Cardiac fibroblast (primary cell): ENCODE measurements at places on chromosomes 7 and 10.
A peak's percentile ranks its signal among the peaks of the same experiment; 100 is the strongest.

DNA sequence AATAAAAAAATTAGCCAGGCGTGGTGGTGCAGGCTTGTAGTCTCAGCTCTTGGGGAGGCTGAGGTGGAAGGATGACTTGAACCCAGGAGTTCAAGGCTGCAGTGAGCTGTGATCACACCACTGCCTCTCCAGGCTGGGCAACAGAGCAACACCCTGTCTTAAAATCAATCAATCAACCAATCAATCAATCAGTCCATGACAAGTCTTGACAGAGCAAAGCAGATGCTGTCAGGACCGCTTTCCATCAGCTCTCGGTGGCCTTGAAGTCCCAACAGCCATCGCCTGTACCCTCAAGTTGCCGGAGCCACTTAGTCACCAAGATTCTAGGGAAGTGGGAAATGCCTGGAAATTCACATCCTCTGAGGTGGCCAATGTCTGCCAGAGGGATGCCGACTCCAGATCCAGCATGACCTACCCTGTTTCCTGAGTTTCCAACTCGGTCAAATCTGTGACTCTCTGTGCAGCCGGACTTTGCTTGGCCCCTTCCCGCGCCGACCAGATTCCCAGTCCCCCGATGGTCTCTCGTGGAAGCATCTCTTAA is 871 bp upstream of the CCL24 start:
- DNase-seq: no peak

DNA sequence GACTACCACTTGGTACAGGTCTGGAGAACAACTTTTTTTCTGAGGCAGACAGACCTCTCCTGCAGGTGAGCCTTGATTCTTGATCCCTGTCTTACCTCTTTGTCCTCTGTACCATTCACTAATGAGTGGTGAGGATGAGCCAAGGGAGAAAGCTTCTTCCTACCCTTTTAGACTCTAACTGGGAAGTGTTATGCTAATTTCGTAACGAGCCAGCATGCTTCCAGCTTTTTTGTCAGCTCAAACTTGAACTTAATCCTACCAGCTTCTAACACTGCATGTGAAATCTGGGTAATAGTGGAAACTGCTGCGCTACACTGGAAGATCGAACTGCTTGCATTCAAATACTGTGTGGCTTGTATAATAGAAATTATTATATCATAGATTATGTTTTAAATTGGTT is 87.0 kb downstream of the NEUROD6 start:
- no peak for DNase-seq

GRCh38 chr7:37111459-37111858 is 337.2 kb downstream of the ELMO1 start:
- DNase-seq: no peak

DNA sequence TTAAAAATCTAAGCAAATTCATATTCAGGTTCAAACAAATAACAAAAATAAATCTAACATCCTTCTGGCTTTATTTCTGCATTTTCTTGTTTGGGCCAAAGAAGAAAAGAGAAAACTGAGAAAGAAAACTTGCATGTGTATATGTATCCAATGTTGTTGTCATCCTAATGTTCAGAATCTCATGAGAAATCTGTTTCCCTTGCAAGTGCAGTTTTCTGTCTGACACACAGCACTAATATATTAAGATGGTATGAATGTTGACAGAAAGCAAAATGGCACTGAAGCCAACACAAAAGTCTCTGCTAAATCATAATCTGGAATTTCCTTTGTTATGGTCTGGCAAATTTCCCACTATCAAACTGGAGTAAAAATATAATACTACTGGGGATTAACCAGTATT is 235.9 kb downstream of the HGF start:
- no peak for DNase-seq

DNA sequence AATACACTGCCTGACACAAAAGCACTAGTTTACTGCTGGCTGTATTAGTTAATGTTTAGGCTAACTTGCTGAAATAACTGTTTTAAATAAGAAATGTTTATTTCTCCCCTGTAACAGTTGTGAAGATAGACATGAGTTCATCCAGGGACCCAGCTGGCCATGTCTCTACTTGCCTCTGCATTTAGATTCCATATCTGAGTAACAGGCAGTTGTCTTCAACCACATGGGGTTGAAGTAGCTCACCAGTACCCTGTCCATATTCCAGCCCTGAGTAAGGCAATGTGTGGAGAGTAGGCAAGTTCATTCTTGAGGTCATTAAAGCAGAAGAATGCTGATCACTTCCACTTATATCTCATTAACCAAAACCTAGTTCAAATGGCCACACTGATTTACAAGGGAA is 31.1 kb upstream of the RSBN1L start:
- no peak for DNase-seq

GRCh38 chr10:89503151-89503550 is 32.2 kb downstream of the SLC16A12 start:
- no peak for DNase-seq

DNA sequence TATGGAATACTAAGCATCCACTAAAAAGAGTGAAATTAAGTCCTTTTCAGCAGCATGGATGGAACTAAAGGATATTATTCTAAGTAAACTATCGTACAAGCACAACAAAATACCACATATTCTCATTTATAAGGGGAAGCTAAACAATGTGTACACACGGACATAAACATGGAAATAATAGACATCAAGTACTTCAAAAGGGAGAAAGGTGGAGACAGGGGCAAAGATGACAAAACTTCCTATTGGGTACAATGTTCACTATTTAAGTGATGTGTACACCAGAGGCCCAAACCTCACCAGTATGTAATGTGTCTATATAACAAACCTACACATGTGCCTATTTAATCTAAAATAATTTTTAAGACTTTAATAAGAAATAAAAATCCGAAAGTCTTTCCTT is 2.2 kb upstream of the AKR1C4 start:
- DNase-seq: no peak

DNA sequence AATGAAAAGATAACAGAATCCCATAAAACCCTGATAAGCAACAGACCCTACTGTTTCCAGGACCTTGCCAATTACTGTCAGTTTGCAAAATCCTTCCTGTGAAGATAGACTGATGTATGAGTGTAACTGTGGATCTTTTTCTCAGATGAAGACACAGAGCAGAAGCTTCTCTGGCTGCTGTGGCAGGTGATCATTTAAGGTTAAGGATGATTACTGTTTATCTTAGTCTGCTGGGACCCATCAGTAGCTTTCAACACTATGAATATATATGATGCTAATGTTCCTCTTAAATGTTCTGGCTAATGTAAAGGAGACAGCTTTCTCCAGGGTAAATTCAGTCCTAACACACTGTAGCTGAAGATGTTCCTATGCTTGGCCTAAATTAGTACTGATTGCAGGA is 56.0 kb upstream of the CTTNBP2 start:
- DNase-seq: no peak

DNA sequence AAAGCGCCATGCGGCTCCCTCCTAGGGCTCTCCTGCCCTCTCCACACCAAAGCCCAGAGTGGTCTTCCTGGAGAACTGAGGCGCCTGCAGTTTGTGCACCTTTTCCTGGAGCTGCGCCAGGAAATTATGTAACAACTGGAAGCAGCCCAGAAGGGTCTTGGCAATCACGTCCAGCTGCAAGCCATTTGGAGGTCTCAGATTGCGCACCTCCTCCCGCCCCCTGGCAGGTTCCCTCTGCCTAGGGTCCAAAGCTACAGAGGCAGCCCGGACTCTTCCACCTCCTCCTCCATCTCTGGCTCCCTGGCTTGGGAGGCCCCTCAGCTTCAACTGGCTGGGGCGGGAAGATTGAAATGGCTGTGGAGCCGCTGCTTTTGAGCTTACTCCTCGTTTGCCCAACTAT is 34.0 kb upstream of the SFTPD start:
- DNase-seq: no peak

DNA sequence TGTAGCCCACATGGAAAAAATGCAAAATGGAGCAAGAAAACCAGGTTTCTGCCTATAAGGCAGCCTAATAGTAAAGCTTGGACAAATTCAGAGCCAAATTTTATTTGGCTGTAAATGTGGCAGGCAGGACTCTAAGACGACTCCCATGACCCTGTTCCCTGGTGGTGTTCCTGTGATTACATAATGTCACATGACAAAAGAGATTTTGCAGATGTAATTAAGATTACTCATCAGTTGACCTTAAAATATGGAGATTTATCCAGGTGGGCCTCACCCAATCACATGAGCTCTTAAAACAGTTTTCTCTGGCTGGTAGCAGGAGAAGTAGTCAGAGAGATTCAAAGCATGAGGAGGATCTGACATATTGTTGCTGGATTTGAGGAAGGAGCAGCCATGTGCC is 303.1 kb upstream of the IMMP2L start:
- no peak for DNase-seq

GRCh38 chr10:37856881-37857286 is 526 bp downstream of the ZNF248 start:
- DNase-seq: no peak

GRCh38 chr7:159149488-159149887 is 4.8 kb upstream of the VIPR2 start:
- no peak for DNase-seq

GRCh38 chr10:89118091-89118490 is 89.0 kb downstream of the CH25H start:
- peak; percentile 73 for DNase-seq

DNA sequence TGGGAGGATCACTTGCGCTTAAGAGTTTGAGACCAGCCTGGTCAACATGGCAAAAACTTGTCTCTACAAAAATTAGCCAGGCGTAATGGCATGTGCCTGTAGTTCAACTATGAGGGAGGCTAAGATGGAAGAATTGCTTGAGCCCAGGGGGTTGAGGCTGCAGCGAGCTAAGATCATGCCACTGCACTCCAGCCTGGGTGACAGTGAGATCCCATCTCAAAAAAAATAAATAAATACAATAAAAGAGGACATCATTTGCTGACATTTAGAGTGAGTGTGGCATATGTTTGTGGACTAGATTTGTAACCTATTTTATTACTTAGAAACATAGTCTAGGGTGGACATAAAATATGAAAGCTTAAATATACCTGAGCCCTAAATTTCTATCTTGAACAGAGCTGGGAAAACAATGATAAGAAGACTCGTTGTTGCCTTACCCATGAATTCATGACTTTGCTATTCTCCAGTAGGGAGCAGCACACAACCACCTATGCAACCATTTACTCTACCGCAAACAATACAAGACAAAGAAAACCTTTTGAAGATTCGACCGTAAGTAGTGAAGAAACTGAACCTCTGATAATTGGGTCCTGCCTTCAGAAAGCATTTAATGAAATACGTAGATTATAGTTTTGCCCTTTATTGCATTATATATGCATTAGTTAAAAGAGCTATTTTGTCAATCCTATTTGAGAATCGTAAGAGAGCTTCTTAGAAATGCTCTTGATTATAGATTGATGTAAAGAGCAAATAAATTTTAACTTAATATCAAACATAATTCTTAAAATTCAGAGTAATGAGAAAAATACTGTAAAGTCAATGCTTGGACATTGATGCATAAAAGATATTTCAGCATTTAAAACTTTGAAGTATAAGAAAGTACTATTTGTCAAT is 83.5 kb downstream of the GNAT3 start:
- peak; percentile 85 for DNase-seq
